DMS153 (cell line): ENCODE measurements at places on chromosomes 16 and 17.
A peak's percentile ranks its signal among the peaks of the same experiment; 100 is the strongest.

DNA sequence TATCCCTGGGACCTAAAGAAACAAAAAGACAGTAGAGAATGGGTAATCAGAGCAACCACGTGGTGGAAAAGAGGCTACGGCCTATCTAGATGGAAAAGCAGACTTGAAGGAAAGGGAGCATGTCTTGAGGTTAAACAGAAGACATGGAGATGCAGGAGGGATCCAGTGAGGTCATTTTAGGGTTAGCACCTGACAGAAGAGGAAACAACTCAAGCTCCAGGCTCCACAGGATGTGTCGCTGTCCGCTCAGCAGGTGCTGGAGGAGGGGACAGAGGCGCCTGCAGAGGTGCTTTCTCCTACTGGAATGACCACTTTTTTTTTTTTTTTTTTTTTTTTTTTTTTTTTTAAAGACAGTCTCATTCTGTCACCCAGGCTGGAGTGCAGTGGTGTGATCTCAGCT, 47.5 kb upstream of the CLEC3A start:
- peak; percentile 44 for DNase-seq

GRCh38 chr17:15648386-15648785, 28.9 kb upstream of the FBXW10B start:
- no peak for DNase-seq

DNA sequence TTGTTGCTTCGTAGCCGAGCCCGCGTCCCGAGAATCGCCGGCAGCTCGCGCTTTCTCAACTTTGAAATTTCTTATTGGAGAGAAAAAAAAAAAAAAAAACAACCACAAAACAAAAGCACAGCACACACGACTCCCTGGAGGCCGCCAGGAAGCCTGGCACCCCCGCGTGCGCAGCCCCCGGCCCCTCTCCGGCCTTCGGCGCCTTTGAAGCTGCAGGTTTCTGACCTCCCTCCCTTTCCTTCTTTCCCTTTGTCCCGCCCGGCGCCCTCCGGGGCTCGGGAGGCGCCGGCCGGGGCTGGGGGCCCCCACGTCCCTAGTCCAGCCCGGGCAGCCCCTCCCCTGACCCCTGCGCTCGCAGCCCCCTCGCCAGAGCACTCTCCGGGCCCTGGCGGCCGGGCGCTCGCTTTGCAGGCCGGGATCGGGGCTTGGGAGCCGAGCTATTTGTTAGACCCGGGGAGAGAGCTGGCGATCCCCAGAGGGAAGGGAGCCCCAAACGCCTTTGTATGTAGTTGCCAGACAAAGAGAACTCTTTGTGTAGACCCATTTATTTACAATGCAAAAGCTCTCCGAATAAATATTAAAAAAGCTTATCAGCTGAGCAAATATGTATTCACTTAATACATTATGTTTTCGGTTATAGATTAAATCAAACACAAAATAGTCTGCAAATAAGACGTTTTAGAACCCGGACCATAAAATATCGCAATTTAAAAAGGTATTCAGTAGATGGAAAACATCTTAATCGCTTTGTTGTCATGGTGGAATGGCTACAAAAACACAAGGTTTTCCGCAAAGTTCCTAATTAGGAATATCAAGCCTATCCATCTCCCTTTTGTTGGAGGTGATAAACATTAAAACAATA, 2.3 kb downstream of the BAHCC1 start:
- peak; percentile 29 for DNase-seq

DNA sequence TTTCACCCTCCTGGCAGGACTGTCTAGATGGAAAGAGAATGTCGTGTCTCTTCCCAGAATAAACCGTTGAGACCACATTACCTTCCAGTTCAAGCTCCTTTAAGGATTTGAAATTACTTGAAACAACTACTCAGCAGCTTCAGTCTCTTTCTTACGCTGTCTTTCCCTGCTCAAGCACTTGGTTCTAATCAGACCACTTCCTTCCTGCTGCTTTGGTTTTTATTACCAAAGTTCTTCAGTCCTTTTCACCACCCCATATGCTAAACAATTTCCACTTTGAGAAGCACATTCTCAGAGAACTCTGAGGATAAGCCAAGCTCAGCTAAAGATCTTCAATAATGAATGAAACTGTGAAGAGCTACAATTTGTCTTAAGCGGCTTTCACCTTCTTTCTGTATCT, 105.4 kb downstream of the STX8 start:
- DNase-seq: no peak

DNA sequence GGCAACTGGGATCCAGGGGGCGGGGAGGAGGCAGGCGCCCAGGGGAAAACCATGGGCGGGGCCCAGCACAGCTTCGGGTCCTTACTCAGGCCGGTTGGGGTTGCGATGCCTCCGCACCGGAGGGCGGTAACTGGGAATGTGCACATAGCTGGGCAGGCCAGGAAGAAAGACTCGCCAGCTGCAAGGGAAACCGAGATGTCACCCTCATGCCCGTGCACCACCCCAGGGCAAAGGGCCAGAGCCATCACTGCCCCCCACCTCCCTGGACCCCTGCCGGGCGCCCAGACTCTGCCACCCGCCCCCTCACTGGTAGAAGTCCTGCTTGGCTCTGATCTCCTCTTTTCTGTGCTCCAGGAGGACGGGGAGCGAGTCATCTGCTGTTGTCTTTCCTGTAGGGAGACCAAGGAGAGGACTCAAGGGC, 6.7 kb downstream of the ALOX12B start:
- DNase-seq: no peak

GRCh38 chr16:9859701-9860327, 322.4 kb downstream of the GRIN2A start:
- no peak for DNase-seq

GRCh38 chr17:41647940-41648410, 23.6 kb upstream of the KRT17 start:
- DNase-seq: peak; percentile 68

DNA sequence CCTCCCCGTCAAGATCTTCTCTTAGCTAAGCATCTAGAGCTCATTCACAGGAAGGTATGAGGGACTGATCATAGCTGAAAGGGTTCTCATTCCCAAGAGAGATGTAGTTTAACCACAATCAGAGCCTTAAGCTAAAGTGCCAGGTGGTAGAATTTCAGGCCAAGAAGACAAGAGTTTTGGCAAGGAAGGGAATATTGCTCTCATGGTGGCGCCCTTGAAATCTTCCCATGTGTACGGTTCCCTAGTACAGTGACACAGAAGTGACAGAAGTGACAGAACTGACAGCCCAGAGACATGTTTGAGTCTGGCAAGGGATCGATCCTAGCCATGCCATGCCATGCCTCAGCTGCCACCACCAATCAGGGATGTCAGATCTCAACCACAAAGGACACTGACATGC, 2.5 kb downstream of the GRIN2C start:
- DNase-seq: no peak

GRCh38 chr17:77728474-77728795, 230.1 kb upstream of the TNRC6C start:
- no peak for DNase-seq

GRCh38 chr16:19804538-19805323, 79.9 kb downstream of the GPRC5B start:
- DNase-seq: peak; percentile 98

DNA sequence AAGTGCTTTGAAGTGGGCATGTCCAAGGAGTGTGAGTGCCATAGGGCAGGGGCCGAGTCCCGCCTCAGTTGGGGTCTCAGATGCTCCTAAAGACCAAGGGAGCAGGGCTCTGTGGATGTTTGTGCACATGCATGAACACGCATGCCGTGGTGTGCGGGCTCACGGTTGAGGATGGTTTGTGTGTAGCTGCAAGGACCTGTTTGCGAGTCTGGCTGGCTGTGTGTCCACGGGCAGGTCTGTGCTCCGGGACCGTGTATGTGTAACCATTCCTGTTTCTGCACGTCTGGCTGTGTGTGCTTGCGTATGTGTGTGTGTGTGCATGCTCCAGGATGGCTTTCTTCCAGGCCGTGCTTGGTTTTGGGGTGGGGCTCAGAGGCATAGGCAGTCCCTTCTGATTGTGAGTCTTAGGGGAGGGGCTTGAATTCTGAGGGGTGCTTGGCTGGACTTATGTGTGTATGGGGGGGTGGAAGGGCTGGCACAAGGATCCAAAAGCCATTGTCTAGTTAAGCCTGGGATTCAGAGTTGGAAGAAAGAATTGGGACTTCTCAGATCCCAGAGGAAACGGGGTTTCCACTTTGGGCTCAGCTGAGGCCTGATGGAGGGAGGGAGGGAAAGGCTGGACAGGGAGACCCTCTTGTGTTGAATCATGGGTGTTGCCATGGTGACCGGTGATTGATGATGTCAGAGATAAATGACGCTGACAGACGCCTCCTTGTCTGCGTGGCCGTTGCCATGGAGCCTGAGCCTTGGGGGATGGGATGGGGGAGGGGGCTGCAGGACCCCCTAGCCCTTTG, 14.4 kb downstream of the GJD3 start:
- no peak for DNase-seq

DNA sequence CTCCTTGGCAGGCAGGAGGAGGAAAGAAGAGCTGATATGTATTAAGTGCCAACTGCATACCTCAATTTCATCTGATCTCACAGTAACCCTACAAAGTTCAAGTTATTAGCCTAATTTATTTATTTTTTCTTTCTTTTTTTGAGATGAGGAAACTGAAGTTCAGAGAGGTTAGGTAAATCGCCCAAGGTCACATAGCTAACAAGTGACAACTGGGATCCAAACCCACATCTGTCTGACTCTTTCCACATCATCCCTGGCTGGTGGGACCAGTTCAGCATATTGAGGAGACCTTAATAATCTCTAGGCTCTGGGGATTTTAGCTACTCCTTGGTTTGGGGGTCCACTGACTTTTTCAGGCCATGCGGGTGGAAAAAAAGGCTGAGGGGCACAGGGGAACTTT, 60.9 kb downstream of the CYB5B start:
- DNase-seq: no peak

GRCh38 chr16:85586380-85587104, 26.6 kb upstream of the GSE1 start:
- no peak for DNase-seq

DNA sequence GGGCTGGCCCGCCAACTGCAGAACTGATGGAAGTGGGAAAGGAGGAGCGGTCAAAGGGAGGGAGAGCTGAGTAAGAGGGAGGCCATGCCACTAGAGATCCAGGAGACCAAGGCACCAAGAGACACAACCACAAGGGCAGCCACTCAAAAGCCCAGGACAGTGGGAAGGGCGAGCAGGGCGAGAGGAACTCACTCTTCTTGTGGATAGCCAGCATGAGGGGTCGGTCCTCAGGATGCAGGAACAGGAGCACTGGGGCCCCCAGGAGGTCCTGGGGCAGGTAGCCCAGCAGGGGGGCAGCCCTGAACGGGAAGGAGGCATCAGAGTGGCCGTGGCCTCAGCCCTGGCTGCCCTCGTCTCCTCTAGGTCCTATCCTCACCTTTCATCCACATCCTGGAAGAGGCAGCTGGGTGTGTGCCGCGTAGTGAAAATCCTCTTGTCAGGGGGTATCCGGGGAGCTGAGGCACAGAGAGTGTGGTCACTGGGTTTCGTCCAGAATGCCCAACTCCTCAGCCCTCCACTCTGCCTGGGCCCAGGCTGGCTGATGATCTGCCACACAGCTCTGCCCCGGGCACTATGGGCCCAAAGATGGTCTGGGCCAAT, 4.3 kb downstream of the PER1 start:
- DNase-seq: no peak

- no peak for DNase-seq
These were observed 315.6 kb downstream of the SNX29 start for GRCh38 chr16:12291989-12292759.

- no peak for DNase-seq
These were observed 205.2 kb downstream of the STX8 start for GRCh38 chr17:9370467-9370866.

DNA sequence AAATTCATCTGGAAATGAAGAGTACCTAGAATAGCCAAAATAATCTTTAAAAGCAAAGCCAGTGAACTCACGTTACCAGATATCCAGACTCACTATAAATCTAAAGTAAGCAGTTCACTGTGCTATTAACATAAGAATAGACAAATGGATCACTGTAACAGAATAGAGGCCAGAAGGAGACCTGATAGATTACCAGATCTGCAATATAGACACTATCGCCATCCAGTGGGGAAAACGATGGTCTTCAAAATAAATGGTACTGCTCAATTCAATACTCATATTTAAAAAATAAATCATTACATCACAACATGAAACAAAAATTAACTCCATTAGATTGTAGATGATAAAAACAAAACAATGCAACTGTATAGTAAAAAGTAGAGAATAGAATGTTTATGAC, 158.6 kb upstream of the CDH8 start:
- no peak for DNase-seq

DNA sequence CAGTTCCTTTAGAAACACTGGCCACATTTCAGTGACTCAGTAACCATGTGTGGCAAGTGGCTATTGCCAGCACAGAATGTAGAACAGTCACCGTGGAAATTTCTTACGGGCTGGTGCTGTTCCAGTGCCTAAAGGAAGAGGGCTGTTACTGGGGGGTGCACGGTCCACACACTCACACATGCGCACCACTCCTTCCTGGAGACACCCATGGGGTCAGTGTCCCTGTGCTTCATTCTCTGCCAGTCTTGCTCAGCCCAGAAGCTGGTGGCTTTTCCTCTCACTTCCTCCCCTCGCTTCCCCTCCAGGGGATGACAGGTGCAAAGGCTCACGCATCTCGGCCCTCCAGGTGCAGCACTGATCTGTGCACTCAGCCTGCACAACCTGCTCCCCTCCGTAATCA, 115.6 kb downstream of the CCDC182 start:
- no peak for DNase-seq

GRCh38 chr17:8818654-8819330, 19.6 kb upstream of the MFSD6L start:
- DNase-seq: no peak

DNA sequence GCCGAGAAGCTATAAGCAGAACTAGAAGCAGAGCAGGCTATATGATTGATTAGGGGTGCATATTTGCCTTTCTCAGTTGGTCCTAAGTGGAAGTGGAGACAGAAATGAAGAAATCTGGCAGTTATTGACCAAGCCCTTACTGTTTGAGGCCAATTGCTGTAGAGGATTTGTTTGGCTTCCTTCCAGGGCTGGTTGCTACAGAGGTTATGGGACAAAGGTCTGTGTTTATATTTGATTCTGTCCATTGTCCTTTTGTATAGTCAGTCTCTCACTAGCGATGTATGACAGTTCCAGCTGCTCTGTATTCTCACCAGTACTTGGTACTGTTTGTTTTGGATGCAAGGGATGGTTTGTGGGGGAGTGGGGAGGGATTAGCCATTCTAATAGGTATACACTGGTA, 7.3 kb upstream of the ALOX15 start:
- peak; percentile 88 for DNase-seq

DNA sequence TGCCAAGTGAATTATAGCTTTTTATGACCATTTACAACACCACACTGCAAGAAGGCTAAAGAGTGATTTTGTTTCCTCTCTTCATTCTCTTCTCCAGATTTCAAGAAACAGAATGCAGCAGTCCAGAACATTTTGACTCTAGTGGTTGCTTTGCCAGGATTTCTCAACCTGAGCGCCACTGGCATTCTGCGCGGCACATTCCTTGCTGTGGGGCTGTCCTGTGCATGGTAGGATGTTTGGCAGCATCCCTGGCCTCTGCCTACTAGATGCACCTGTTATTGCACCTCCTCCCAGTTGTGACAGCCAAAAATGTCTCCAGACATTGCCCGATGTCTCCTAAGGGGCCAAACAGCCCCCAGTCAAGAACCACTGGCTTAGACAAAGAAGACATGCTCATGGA, 25.7 kb upstream of the SLC39A11 start:
- DNase-seq: no peak
